Stimulated activated CD4-positive, alpha-beta T cell treated with anti-CD3 and anti-CD28 coated beads, Interleukin-4, amount 100 ng/mL, for 1 hour (primary cell): ENCODE measurements at places on chromosomes 4 and X.

- DNase-seq, result no peak
Measured at GRCh38 chr4:140018931-140019618, 134.9 kb downstream of the MAML3 start.

DNA sequence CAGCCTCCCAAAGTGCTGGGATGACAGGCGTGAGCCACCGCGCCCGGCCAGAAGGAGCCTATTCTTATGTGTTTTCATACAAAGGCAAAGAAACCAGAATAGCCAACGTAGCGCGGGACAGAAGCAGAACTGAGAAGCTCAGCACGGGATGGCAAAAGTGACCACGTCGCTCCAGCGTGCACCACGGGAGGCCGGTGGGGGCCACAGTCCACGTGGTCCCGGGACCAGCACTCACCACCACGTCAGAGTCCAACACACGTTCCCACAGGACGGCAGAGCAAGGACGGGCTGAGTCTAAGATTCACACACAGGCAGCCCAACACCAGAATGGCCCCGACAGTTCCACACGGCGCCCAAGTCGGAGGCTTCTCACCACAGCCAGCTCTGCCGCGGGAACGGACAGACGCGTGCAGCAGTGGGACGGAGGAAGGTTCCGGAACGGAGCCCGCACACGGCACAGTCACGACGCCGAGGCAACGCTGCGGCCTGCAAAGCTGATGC lies 18.8 kb upstream of the GTPBP6 start:
- no peak for DNase-seq

- no peak for DNase-seq
Measured at GRCh38 chrX:15441464-15441863, 51.7 kb downstream of the PIR start.

DNA sequence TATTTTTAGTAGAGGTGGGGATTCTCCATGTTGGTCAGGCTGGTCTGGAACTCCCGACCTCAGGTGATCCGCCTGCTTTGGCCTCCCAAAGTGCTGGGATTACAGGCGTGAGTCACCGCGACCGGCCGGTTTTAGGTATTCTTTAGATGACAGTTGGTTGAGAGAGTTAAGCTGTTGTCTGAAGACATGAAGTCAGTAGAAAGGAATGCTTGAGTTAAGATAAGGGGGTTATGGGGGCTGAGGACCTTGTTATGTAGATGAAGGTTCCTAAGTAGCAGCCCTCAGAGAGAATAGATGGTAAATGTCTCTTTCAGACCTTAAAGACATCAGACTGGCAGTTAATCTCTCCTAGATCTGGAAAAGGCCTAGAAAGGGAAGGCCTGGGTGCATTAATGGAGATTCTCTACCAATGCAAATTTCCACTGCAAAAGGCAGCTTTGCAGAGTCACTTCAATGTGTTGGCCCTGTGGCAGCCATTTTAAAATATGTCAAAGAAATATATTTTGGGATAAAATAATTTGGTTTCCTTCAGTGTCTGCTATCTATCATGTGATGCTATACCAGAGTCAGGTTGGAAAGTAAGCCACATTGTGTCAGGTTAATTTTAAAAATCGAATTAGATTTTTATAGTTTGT lies 6.4 kb upstream of the ZNF674 start:
- DNase-seq, result no peak

GRCh38 chr4:26418107-26418506 lies 72.2 kb downstream of the CCKAR start:
- no peak for DNase-seq

GRCh38 chr4:100641336-100641735 lies 123.5 kb upstream of the EMCN start:
- DNase-seq, result no peak

DNA sequence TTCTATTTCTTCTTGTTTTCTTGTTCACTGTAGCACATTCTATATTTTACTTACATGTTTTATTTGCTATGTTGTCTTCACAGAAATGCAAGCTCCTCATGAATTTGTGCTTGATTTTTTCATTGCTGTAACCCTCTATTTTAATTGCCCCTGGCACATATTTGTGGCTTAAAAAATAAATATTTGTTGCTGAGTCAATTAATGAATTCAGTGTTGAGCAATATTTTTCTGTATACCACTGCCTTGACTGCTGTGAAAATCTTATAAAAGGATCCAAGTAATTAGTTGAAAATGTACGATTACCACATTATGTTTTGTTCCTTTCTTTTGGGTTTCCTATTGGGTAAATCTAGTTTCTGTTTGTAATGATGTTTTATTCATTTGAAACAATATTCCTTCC lies 68.5 kb downstream of the FAM47A start:
- no peak for DNase-seq

DNA sequence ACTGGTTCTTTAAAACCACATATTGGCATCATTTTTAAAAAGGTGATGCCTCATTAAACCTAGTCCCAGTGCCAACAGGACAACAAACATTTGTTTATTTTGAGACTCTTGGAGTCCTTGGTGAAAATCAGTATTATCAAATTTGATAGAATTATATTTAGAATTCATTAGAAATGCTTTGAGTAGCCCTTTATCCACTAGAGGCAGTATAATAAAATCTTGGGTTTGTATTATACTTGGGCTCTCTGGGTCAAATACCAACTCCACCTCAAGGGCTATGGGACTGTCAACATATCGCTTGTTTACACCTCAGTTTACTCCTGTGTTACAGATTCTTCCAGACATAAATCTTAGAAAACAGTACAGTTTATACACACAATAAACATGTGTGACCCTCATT lies 335.7 kb upstream of the FSTL5 start:
- no peak for DNase-seq

GRCh38 chr4:145920205-145920604 lies 18.4 kb downstream of the ZNF827 start:
- DNase-seq, result no peak

DNA sequence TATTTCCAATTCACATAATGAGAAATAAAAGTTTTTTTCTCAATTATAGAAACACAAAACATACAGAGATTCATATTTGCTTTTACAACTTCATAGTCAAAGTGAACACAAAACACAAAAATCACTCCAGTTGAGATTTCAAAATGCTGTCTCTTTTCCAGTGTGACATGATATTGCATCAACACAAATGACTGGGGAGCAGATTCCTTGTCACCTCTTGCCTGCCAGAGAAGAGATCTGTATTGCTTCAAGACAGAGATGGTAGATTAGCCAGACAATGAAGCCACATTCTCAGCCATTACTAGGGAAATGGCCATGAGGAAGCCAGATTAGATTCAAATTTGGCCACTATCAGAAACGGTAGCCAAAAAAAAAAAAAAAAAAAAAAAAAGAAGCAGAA lies 2313.1 kb upstream of the AGA start:
- DNase-seq, result no peak

DNA sequence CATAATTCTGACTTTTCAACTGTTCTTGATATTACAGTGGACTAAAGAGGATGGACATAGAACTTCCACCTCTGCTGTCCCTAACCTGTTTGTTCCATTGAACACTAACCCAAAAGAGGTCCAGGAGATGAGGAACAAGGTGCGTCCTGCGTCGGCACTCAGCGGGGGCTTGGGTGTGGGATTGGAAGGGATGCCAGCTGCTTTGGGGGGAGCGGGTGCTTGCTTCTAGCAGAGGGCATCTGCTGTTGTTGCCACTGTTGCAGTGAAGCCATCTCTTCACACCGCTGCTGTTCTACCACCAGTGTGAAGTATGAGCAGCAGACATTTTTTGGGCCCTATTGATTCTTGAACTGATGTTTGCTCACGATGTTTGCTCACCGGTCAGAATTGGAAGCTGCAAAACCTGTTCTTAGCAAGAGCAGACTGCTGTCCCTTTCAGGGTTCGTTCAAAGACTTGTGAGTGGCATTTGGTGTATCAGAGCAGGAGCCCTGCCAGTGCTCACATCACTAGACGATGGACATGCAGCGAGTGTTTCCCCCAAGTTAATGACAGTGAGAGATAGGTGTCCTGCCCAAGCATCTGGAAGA lies 55.4 kb downstream of the NOP14 start:
- DNase-seq, result no peak

GRCh38 chr4:67512501-67512900 lies 32.8 kb downstream of the CENPC start:
- DNase-seq, result no peak

DNA sequence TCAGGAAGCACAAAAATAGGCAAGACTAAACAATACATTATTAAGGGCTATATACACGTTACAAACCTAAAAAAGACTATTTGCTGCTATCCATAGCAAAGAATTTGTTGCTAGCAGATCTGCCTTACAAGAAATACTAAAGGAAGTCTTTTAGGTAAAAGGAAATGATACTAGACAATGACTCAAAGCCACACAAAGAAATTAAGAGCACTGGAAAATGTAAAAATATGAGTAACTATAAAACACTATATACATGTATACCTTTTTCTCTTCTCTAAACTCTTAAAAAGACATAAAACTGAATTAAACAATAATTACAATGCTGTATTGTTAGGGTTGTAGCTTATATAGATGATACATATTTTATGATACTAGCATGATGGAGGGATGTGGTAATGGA lies 25.7 kb downstream of the SLC9A7 start:
- no peak for DNase-seq

DNA sequence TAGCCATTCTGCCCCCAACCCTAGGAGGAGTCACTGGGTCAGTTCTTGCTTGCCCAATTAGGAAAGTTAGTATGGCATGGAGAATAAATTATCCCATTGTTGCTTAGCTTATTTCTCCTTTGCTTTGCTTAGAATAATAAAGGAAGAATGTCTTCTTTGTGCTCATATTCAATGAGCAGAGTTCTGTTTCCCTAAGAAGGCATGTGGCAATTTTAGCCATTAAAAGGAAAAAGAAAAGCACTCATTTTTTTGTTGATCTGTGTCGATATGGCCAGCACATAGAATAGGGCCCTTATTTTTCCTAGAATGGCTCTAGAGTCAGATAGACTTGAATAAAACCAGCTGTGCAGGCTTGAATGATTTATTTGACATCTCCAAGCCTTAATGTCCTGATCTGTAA lies 166.4 kb upstream of the PPARGC1A start:
- no peak for DNase-seq

- DNase-seq, result no peak
Measured at GRCh38 chr4:101954975-101955678, 164.6 kb downstream of the BANK1 start.

DNA sequence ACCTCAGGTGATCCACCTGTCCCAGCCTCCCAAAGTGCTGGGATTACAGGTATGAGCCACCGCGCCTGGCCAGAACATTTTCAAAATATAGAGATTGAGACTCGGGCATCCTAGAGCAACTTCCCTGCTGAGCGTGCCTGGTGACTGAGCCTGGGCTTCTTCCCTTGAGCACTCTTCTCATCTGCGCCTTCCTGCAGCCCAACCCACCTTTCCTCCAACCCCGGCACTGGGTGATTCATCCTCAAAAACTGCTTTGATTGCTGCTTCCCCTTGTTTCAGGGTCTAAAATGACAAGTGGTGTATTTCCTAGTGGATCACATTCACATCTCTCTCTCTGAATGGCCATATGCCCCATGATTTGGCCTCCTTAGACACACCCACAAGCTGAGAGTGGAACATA lies 37.8 kb downstream of the PHKA2 start:
- DNase-seq, result no peak

- DNase-seq, result no peak
Measured at GRCh38 chrX:10582945-10583344, 37.4 kb downstream of the MID1 start.

DNA sequence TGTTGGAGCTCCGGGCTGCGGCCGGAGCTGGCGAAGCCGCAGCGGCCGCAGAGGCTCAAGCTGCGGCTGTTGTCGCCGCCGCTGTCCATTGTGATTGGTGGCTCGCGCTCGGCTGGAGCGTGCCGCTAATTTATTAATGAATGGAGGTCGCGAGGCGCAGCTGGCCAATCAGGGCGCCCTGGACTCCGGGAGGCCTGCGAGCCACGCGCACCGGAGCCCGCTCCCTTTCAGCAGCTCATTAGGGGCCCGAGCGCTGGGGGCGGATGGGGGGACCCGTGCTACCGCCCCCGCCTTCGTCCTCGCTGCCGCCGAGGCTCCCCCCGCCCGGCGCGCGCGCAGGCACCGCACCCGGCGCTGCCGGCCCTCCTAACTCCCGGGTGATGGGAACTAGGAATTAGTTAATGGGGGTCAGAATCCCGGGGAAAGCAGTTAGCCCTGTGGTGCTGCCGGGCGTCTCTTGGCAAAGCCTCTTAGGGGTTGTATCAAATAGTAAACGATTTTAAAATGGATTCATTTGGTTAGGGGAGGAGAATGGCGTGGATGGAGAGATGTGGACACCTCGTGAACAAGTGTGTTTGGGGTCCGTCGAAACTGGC lies 589 bp upstream of the NEUROG2 start:
- no peak for DNase-seq

DNA sequence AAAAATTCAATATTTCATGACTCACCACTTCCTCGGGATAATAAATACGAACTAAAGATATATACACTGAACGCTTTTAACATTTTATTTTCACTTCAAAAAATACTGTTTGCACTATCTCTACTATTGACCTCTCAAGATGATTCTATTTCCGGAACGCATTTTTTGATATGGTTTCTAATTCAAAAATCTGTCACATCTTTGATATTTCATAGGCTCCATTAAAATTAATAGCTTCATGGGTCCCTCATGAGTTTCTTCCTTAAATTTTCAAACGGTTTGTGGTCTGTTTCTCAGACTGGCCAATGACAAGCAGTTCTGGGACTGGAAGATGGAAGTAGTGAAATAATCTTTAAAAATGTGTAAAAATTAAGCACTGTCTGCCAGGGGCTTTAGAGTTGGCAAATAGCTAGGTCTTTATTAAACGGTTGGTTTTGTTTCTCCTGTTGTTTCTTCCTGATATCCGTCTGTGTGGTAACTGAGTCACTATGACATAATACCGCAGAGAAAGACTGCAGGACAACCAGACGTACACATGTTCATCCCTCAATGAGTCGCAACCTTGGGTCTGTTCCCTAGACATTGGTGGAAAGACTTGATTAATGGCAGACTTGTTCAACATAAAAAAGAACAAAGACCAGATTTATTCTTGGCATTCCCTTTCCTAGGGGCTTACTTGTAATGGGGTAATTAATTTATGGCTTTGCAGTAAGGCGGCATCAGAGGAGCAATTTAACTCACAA lies 133.8 kb downstream of the PALLD start:
- DNase-seq, result no peak

DNA sequence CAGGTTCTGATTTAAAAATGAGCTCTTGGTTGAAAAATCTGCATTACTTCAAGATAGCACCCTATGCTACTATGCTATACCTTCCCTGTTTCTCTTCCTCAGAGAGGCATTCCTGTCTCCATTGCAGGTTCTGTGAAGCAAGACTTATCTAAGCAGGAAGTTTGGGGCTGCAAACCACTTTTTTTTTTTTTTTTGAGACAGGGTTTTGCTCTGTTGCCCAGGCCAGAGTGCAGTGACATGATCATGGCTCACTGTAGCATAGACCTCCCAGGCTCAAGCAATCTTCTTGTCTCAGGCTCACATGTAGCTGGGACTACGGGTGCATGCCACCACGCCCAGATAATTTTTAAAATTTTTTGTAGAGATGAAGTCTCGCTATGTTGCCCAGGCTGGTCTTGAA lies 4.0 kb upstream of the CCNG2 start:
- DNase-seq, result no peak
